ENCODE measurements at places on chromosomes 3 and 15. TPM values are rescaled to one million over a fixed set of nuclear protein-coding genes. Genes with fewer than 3 reads are reported as not detected.

- DNase-seq, result no peak
These were observed 122.6 kb upstream of the DLG1 start for GRCh38 chr3:197421021-197421420.

- no peak for DNase-seq
These were observed 13.2 kb upstream of the ADPGK start for GRCh38 chr15:72796515-72797337.

- no peak for DNase-seq
These were observed 3.7 kb downstream of the ACVR2B start for GRCh38 chr3:38457111-38458003.

GRCh38 chr15:74454764-74455500, 6.0 kb downstream of the UBL7 start:
- no peak for DNase-seq

DNA sequence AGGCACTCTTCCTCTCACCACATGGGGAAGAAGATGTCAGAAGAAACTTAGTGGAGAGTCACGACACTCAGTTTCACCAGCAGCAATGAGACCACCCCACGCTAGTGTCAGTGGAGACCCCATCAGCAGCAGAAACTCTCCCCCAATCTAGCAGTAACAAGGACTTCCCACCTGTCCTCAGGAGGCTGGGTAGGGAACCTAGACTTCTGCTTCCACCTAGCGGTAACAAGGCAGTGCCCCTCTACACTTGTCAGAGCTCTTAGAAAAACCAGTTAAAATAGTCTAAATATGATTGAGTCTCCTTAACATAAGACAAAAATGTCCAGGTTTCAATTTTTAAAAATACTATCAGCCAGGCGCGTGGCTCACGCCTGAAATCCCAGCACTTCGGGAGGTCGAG, 57.3 kb downstream of the TRAT1 start:
- no peak for DNase-seq

DNA sequence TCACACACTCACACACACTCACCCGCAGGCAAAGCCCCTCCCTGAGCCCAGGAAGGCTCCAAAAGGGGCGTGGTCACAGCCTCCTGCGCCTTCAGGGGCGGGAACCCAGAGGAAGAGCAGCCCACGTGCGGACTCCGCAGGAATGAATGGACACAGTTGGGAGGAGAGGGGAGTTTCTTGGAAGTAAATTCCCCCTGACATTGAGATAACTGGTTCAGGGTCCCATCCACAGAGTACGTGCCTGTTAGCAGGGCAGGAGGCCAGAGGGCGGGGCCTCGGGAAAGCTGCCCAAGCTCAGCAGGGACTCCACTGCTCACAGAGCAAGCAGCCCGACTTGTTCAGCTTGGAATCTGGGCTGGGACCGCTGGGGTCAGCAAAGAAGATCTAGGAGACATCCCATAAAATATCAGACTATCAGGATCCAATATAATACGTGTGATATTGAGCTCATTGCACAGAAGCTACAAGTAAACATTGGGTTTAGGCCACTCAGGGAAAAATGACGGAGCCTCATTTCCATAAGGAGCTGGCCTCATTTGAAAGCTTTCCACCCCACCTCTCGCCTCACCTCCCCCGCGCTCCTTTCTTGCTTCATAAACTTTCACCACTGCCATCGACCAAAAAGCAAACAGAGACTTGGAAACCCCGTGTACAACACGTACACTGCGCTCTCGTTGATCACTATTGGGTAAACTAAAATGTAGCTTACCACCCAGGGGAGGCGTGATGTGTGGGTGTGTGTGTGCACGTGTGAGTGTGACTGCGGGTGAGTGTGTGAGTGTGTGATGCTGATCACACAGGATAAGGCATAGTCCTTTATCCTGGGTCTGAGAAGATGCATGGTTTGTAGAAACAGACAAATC, 36.0 kb downstream of the TM2D3 start:
- no peak for DNase-seq

DNA sequence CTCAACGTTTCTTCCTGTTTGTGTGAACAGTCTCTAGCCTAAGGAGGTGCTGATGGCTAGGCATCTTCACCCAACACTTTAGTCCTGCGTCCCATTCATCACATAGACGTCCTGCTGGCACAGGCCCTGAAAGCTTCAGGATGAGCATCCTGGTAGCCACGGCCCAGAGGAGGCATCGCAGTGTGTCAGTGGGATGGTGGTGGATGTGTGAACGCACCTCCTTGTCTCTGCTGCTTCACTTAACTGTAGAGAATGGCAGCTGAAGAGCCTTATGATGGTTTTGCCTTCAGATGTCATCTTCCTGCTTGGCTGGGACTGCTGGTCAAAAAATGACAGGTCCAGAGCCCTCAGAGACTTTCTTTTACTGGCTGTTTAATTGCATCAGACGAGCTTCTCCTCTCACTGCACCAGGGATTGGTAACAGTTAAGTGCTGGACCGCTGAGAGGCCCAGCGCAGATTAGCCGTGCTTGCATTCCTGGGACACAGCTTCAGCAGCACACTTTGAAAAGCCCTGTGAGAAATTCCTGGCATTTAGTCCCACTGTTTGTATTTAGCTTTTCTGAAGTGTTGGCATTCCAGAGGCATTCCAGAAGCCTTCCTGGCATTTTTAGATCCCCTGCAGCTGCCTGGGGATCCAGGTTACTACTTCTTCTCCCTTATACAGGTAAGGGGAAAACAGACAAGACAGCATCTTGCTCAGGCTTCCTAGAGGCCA, 132.4 kb upstream of the PLXNA1 start:
- DNase-seq, result no peak

The EPHA6 gene
- total RNA-seq, result not detected

The MKRN3 gene
- not detected for total RNA-seq

The RHOV gene
- not detected for total RNA-seq

The GOLGA8B gene
- 120 TPM for total RNA-seq

The CKMT1B gene
- total RNA-seq, result 2.3 TPM

The ACAN gene
- total RNA-seq, result 0.12 TPM

The CSPG4 gene
- 50.4 TPM for total RNA-seq

The MASP1 gene
- total RNA-seq, result 3.8 TPM

The GP5 gene
- 0.96 TPM for total RNA-seq

Measured in omental fat pad (tissue), 4 donors.